ENCODE measurements at places on chromosomes 2 and 18.

DNA sequence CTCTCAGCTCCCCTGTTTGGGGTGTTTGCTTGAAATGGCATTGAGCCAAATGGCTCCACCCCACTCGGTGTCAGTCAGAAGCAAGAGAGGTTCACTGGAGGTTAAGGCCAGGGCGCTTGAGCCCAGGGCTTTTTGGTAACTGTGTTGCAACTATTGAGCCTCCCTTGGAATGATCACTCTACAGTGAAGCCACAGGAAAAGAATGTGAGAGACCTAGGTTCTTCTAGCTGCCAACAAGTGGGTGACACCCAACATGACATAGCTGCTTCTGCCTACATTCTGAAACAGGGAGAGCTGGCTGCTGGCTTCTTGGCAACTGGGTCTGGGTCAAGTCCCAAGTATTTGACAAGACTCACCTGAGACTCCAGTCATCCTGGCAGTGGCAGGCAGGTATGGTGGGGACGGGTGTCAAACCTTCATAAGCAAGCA is 7.1 kb upstream of the GRHL1 start:
- no peak for DNase-seq

- no peak for DNase-seq
Observed at GRCh38 chr18:28176698-28176947, 307 bp downstream of the CDH2 start.

DNA sequence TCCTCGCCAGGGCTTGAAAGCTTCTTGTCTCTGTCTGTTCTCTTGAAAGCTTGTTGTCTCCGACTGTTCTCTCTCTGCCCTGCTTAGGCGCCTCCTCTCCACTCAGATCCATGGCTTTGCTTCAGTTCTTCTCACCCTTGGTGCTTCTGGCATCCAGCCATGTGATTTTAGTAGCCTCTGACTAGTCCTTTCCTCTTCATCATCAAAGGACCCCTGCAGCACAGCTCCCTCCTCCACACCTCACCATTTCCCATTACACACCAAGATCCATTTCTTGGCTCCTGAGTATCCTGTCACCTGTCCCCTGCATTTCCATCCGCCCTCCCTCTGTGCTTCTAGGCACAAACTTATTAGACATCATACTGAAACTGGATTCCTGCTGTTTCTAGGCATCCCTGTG is 59.4 kb downstream of the ZNF236 start:
- no peak for DNase-seq

GRCh38 chr2:136246086-136246669 is 128.2 kb upstream of the CXCR4 start:
- no peak for DNase-seq

DNA sequence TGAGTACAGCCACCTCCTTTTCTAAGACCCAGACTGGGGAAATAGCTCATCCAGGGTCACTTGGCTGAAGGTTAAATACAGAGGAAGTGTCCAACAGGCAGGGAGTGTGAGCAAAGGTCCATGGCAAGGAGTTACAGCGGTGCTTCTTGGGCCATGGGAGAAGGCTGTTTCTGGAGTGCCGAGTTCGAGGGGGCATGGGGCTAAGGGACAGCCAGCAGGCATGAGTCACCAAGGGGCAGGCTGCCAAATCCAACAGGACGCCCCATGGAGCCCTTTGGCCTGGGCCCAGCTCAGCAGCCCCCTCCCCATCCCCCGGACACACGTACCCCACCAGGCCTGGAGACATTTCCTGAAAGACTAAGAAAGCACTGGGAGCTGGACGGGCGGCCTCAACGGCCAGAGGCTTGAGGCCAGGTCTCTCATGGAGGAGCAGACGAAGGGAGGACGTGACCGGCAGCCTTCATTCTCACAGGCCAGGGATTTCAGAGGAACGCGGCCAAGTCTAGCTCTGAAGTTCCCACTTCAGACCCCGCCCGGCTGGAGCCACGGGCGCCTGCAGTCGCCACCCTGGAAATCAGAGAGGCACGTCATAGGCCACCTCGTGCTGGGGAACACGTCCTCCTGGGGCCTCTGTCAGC is 160.4 kb downstream of the SMAD7 start:
- DNase-seq, result no peak
